Stimulated activated CD4-positive, alpha-beta T cell treated with anti-CD3 and anti-CD28 coated beads, TNF-alpha, amount 100 ng/mL, for 48 hours (primary cell): ENCODE measurements at places on chromosomes 7 and 10.

GRCh38 chr7:93119191-93119905 is 1.6 kb upstream of the SAMD9 start:
- DNase-seq, result no peak

DNA sequence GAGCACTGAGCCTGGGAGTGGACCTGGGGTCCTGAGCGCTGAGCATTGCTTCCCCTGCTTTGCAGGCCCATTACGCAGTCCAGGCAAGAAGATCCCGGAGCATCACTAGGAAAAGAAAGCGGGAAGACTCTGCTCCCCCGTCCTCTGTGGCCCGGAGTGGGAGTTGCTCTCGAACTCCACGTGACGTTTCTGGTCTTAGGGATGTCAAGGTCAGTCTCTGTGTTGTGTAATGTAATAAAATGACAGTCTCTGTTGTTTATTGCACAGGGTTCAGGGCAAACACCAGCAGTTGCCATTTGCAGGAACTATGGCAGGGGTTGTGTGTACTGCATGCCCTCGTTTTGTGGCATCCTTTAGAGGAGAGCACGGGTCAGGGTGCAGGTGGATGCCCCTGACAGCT is 10.0 kb downstream of the IDI2 start:
- no peak for DNase-seq

DNA sequence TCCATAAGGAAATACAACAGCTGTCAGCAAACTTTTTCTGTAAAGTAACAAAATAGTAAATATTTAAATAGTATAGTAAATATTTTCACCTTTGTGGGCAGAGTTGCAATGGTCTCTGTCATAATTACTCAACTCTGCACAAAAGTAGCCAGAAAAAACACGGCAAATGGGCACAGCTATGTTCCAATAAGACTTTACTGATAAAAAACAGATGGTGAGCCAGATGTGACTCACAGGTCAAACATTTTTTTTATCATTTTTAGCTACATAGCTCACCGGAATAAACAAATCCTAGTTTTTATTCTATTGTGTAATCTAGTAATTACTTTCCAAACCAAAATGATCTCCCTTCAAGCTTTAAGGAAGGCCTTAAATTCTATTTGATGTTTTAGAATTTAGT is 55.3 kb downstream of the NCAPG2 start:
- DNase-seq, result no peak

- no peak for DNase-seq
Observed at GRCh38 chr10:102599565-102600327, 44.5 kb upstream of the TRIM8 start.

- DNase-seq, result no peak
Observed at GRCh38 chr10:29840516-29841276, 205.9 kb upstream of the SVIL start.

DNA sequence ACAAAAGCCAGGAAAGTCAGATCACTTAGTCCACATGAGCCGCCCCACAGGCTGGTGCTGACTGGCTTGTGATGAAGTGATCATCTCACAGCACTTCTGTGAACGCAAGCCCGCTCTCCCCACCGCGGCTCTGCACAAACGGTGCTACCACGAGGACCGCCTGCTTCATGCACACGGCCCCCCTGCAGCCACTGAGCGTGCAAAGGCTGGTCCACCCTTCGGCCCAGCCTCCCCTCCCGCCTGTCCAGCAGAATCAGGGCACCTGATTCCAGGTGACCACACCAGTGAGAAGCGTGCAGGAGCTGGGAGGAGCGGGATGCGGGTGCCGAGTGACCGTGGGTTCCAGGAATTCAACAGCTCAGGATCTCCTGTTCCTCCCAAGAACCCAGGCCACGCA is 32.2 kb downstream of the MAD1L1 start:
- DNase-seq, result no peak

GRCh38 chr7:32943252-32944030 is 13.8 kb upstream of the FKBP9 start:
- no peak for DNase-seq

- no peak for DNase-seq
Observed at GRCh38 chr7:154638286-154638685, 364.6 kb downstream of the PAXIP1 start.

GRCh38 chr10:5042922-5043321 is 39.3 kb upstream of the AKR1C2 start:
- no peak for DNase-seq

- no peak for DNase-seq
Observed at GRCh38 chr10:3118641-3119091, 51.3 kb downstream of the PFKP start.

DNA sequence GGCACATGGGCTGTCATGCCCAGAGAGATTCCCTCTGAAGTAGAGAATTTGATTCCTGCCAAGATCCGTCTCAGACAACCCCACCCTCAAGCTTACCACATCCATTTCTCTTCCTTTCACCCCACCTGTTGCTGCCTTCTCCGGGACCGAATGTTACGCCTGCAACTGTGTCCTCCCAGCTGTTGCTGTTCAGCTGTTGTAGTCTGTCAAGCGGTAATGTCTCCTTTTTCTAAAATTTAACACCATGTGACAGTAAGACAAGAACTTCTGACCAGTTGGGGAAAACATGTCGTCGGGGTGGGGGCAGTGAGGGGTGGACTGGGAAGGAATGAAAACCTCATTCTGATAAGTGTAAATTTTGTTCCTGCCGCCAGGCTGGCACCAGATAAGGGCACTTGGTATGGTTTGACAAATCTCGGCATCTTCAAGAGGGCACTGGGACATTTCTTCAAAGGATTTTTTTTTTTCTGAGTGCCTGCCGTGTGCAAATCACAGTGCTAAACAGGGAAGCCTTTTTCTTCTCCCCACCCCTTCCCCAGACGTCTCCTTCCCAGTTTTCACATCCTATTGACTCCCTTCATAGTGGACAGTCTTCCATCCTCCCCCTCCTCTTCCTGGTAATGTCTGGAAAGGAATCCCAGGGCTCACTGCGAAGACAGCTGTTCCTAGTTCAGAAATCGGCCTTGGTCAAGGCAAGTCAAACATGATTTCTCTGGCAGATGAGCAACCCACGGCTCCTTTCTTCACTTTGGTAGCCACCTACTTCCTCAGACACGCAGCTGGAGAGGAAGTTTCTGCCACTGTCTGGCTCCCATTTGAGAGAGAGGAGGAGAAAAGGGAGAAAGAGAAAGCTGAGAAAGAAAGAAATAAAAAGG is 5.0 kb upstream of the CELF2 start:
- no peak for DNase-seq

GRCh38 chr7:85765698-85766298 is 578.9 kb upstream of the SEMA3D start:
- no peak for DNase-seq

- DNase-seq, result no peak
Observed at GRCh38 chr7:126570845-126571244, 681.9 kb downstream of the GRM8 start.
